ENCODE measurements at places on chromosomes 1 and 21. TPM values are rescaled to one million over a fixed set of nuclear protein-coding genes. Genes with fewer than 3 reads are reported as not detected.

DNA sequence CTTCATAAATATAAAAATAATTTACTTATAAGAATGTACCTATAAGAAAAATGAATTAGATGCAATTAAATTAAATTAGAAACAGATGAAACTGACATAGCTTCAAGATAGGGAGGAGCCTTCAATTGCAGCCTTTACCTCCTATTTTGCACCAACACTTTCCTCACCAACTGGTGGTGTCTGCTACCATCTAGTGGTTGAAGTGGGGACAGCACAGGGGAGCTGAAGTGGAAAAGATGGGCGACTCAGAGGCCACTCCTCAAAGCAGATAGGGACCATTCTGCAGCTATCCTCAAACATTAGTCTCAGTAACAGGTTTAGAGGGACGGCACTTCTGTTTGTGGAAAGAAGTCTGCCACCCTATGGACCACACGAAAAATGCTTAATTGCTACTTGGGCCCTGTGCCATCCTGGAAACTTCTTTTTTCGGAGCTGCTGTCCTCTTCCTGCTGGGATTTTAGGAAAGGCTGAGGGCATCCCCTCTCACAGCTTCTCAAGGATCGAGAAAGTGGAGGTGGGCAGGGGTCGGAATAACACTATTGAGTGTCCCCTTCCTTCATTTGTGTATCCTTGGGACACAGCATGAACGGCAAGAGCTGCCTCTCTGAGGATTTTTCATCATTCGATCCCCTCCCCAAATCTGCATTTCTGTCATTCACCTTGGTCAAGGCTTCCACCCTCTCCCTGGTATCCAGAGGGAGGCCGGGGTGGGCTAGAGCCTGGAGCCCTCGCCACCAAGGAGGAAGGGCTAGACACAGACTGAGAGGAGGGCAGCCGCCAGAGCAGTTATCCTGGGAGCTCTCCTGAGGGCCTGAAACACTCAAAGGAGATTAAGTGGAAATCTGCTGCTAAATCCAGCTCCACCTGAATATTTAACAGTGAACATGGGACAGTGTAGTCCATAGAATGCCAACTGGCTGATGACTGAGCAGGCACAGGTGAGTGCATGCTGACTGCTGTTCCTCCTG is 9.6 kb downstream of the PROK1 start:
- peak; percentile 78 for DNase-seq

DNA sequence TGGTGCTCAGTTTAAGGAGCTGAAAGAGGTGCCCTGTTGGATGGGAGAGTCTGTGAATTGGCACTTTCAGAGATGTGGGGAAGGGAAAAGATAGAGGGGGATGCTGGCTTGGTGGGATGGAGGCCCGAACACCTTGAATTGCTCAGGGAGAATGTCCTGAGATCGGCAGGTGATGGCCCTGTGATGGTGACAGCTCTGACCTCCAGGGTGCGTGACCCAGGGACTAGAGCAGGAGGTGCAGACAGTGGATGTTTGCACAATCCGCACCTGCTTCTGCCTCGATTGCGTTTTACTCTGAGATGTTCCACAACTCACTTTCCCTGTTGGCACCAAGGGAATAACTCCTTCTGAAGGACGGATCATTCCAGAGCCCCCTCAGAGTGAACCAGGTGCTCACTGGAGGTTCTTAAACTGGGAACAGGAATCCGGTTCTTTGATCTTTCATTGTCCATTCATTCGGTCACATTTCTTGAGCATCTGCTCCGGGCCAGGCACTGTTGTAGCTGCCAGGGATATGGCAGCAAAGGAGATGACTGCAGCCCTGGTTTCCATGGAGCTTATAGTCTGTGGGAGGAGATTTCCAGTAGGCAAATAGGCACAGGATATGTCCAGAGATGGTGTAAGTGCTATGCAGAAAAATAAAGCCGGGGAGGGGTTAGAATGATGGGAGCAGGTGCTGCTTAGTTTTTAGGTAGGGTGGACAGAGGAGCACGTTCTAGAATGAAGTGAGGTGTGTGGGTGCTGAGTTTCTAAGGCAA is 226.6 kb upstream of the TMEM51 start:
- DNase-seq: no peak

Gene PHLDA3
- 7.0 TPM for total RNA-seq

Gene TEX38
- not detected for total RNA-seq

- DNase-seq: no peak
These were observed 20.2 kb upstream of the SLC19A1 start for GRCh38 chr21:45562402-45562801.

DNA sequence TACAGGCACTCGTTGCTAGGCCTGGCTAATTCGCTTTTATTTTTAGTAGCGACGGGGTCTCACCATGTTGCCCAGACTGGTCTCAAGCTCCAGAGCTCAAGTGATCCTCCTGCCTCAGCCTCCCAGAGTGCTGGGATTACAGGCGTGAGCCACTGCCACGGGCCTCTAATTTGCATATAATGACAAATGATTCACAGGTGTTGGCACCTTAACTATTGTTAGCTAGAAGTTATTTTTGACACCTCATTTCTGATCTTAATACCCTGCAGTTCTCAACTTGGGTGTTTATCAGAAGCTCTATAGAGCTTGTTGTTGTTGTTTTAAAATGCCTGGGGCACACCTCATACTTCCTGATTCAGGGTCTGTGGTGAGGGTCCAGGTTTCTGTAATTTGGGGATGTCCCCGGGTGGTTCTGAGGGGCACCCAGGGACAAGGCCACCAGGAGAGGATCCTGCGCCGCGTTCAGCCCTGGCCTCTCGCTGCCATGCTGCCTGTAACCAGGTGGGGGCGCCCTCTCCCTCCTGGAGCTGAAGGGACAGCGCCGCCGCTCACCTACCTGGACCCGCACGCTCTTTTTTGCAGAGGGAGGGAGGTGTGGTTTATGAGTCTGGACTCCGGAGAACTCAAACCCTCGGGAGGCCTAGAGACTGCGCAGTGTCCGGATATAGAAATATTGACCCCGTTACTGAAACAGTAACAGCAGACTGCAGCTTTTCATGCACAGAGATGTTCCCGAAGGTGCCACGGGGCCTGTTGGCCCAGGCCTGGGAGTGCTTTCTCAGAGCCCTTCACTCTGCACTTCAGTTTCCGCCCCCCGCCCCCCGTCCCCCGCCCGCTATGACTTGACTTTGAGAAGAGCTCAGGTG is 23.0 kb upstream of the NEK2 start:
- peak; percentile 74 for DNase-seq
